NCI-H2029 (cell line): ENCODE measurements at places on chromosomes 11 and 22.
A peak's percentile ranks its signal among the peaks of the same experiment; 100 is the strongest.

DNA sequence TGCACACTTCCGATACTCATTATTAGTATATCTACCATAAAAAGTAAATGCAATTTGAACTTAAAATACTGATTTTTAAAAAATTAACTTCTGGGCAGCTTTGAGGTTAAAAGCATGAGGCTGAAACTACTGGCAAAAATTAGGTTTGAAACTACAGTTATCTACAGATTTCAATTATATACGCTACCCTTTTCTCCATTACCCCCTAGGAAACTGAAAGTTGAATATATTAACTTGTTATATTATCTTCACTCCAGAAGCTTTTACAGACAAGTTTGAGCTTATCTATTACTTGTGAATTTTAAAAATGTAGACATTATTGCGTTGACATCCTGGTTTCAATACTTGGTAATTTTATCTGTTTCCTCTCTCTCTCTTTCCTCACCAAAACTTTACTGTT, 96.7 kb upstream of the DDI1 start:
- no peak for DNase-seq

DNA sequence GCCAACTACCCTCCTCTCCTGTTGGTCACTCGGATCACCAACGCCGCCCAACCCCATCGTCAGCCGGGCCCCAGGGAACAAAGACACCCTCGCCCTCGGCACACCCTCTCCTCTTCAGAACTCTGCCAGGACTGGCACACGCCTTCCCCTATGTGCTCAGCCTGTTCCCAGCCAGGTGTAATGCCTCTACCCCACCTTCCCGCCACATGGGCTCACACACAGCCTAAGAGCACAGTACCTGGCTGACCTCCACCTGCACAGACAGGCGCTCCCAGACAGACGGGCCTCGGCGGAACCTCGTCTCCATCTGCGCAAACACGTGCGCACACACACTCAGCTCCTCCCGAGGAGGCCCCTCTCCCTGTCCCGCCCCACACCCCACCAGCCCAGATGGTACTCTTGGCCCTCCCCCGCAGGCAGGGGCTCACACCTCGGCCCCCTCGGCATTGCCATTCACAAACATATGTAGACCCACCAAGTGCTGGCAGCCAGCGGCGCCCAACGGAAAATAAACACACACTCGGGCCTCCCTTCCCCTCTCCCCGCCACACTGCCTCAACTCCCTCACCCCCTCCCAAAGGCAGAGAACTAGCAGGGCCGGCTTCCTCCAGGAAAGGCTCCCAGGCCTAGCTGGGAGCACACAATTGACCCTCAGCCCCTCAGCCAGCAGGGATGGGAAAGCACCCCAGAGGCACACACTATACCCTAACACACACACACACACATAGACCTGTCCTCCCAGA, 8.5 kb downstream of the ELFN2 start:
- peak; percentile 24 for DNase-seq

- peak; percentile 68 for DNase-seq
Measured at GRCh38 chr11:64245797-64246620, 734 bp downstream of the PPP1R14B start.

- no peak for DNase-seq
Measured at GRCh38 chr11:32562839-32563599, 20.6 kb upstream of the EIF3M start.

DNA sequence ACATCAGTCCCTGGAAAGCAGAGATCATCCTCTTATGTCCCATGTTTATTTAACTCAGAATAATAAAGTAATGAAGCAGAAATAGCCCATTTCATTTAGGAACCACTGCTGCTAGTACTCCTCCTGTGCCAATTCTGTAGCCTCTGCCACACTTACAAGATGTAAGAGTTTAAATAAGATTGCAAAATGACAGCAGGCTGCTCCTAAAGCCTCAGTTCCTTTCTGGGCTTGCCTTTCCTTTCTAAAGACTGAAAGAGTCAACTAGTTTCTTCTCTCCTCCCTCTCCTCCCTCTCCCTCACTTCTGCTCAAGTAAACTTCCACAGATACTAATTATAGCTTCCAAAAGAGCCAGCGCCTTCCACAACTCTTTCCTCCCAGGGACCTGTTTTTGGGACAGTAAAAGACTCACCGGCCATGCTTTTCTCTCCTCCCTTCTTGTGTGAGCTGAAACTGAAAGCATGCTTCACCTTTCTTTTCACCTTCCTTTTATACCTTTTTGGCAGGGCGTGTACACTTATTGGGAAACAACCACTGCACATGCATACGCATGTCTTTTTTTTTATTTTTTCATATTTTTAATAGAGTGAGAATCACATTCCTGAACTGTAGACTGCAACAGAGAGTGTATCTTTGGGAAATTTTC, 26.1 kb upstream of the CARD16 start:
- DNase-seq, result no peak

DNA sequence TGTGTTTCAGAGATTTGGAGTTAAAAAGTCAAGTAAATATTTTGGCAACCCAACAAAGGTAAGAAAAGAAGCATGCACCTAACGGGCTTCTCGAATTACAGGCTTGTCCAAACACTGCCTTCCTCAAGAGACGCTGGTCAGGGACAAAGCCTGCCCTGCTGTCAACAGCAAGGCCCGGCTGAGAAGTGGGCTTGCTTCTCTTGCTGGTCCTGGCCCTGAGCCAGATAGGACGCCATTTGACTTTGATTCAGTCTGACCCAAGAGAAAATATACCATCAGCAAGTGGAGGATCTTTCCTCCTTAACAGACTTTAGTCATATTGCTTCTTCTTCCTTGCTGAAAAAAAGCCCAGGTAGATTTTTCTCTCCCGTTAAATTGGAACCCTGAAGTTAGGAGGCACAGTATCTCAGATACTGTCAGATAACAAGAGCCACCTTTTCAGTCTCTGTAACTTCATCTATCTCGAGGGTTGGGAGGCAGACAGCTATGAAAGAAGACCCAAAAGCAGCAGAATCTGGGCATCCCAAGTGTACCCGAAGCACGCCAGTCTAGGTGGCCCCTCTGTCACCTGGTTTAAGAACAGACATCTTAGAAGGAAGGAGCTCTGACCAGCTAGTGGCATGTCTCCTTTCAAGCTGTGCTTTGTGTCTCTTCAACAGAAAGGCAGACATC, 57.5 kb downstream of the C22orf31 start:
- DNase-seq, result peak; percentile 74

- DNase-seq, result no peak
Measured at GRCh38 chr11:42992594-42992993, 319.2 kb upstream of the API5 start.

DNA sequence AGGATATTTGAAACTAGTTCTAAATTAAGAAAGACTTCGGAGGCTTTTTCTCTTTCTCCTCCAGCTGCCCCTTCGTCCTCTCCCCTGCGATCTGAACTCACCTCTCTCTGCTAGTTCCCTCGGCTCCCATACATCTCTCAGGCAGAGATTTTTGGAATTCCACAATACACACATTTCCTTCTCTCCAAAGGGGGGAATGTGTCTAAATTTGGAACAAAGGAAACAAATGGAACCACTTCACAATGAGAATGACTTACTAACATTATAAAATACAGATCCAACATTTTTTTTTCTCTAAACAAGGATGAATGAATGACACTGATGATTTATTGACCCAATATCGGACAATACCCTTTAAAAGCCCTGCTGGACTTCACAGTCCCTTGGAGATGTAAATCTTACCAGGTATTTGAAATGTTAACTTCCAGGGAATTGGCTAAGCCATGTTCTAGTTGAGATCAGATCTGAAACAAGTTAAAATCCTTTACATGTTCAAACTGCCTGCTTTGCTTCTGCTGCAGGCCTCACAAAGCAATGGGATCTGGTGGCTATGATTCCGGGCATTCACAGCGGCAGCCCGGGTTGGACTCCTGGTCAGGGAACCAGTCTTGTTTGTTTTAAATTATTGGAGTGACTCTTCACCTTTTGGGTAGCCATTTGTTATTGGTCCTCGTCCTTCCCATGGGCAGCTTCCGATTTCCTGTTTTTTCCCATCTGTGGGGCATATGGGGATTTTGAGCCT, 20.5 kb upstream of the GSTP1 start:
- DNase-seq, result no peak

DNA sequence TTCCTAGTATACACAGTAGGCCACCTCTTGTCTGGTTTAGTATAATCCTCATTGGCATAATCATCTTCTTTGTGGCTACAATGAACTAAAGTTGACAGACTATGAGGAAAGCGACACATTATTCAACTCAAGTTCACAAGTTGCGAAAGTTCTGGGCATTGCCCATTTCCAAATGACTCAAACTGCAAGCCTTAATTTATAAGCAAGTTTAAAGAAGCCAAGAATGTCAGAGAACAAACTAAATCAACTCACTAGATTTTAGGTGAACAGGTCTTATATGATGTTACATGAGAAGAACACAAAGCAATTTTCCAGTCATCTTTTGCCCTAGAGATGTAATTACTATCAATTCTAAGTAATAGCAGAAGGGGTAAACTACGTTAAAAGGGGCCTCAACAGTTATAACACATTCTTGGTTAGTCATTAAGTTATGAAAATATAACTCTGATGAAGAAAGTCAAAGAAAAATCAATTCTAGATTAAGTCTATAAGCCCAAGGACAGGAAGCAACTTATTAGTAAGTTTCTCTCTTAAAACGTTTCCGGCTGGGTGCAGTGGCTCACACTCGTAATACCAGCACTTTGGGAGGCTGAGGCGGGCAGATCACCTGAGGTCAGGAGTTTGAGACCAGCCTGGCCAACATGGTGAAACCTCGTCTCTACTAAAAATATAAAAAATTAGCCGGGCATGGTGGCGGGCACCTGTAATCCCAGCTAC, 21.5 kb downstream of the PICALM start:
- no peak for DNase-seq

DNA sequence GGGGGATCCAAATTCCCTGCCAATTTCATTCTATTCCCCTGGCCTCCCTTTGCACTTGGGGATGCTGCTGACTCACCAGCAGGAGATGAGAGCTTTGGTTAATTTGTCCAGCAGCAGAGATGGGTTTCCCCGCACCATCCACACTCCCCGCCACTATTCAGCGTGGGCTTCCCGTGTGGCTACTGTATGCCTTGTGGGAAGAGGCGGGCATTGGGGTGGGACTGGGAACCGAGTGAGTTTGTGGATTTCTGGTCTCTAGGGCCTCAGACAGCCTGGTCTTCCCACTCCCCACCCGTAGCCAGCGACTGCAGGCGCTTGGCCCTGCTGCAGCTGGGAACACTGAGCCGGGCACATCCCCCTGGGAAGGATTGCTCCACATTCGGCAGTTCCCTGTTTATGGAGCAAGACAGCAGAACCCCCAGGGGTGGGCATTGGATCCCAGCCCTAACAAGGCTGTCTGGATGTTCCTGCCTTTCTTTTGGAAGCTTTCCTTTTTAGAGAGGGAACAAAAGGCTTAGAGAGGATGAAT, 23.4 kb downstream of the KIAA1671 start:
- DNase-seq, result no peak

DNA sequence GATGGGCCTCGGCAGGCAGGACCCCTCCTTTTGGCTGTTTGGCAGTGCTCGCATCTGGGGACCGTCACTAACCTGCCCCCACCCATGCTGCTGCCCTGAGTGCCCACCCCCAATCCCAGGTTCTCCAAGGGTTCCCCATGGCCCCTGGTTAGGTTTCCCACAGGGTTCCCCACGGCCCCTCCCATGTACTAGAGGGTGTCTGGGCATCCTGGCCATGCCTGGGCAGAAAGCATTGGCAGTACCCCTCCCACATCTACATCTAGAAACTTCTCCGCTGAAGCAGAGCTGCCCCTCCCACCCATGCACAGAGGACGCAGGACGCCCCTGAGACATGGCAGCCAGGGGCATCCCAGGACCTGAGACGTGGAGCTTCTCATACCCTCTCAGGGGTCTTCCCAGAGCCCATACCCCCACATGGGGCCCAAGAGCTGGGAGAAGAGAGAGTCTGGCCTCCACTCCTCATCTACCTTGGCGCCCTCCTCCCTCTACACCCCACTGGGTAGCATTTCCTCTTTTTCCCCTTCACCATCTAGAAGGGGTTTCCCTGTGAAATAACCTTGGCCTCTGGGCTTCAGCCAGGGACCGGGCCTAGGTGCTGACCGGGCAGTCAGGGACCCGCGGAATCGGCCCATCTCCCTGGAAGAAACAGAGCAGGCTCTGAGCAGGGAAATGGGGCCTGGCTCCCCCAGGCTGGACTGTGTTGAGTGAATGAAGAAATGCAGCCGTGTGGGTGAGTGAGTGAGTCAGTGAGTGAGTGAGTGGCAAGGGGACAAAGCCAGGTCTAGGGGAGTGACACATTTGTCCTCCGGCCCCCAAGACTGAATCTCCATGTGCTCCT, 987.3 kb downstream of the BRD1 start:
- no peak for DNase-seq

GRCh38 chr11:11580841-11581411, 40.9 kb downstream of the GALNT18 start:
- peak; percentile 81 for DNase-seq

DNA sequence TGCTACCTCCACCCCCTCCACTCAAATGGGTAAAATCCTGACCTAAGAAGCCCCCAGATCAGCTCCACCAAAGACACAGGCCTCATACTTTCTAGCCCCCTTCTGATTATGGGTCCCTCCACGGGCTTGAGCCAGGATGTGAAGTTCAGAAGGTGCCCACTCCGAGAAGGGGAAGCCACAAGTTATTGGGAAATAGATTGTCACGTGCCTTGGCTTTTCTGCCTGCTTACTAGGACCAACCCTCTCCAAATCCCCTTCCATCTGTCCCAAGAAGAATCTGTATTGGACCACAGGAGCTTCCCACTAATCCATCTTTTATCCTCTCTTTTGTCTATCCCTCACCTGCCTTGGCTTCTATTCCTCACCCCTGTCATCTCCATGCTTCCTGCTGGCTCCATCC, 3.0 kb upstream of the NRGN start:
- no peak for DNase-seq

DNA sequence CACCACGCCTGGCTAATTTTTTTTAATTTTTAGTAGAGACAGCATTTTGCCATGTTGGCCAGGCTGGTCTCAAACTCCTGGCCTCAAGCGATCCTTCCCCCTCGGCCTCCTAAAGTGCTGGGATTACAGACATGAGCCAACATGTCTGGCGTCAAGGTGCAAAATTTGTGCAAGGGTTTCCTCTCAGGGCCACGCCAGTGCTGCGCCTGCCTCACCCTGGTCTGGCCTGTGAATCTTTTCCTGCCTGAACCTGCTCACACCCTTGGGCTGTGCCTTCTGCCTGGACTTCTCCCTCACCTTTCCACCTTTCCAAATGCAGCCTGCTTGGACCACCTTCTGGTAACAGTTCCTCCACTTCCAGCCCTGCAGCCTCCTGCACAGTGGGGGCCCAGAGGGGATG, 43.4 kb downstream of the MCM5 start:
- DNase-seq, result no peak

DNA sequence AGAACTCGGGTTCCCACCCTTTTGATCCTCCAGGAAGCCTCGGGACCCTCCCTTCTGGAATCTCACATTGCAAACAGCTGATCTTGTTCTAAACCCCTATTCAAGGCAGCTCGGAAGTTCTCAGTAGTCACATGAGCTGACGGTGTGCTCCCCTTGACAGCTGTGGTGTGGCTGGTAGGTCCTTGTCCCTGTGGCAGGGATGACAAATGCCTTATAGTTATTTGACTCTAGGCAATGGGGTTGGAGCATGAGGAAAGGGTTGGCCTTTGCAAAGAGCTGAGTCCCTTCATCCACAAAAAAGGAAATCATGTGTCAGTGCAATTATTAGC, 23.6 kb downstream of the EIF4G2 start:
- peak; percentile 6 for DNase-seq

GRCh38 chr22:29257751-29258181, 10.0 kb downstream of the RHBDD3 start:
- no peak for DNase-seq

GRCh38 chr11:65779919-65780769, 632 bp downstream of the AP5B1 start:
- DNase-seq, result peak; percentile 71
